ENCODE measurements at places on chromosomes 4 and X.
A peak's percentile ranks its signal among the peaks of the same experiment; 100 is the strongest.

DNA sequence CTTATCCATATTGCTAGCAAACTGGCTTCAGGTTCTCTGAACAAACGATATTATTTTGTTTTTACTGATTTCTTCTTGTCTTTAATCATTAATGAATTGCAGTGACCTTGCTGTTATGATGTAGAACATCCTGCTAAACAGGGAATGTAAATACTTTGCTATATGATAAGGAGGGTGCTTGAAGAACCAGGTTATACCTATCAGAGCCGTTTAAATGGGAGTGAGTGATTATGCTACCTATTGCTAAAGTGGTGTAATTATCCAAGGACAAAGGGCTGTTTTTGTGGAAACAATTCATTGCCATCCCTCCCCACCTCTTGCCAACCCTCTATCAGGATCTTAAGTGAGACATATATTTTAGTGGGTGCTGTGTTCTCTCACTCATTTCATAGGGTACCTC, 788.9 kb downstream of the RPA4 start:
- no peak for DNase-seq

- no peak for DNase-seq
Observed at GRCh38 chr4:100782356-100782755, 264.5 kb upstream of the EMCN start.

DNA sequence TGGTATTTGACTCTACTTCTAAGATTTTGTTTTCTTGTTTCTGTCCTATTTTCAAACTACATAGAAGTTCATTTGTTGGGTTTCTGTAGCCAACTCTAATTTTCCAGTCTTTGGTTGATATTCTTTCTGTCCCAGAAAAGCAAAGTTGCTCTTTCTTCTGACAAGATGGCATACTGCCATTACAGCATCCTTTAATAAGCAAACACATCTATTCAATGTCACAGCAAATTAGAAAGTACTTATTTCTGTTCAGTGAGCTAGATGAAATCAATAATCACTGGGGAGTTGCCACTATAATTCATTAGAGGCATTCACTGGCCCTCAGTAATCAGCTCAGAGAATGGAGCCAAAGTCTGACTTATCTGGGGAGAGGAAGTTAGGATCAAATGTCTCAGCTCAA, 1258.0 kb upstream of the IGFBP7 start:
- no peak for DNase-seq

- DNase-seq, result no peak
Observed at GRCh38 chr4:135197641-135198040, 996.1 kb upstream of the PABPC4L start.

DNA sequence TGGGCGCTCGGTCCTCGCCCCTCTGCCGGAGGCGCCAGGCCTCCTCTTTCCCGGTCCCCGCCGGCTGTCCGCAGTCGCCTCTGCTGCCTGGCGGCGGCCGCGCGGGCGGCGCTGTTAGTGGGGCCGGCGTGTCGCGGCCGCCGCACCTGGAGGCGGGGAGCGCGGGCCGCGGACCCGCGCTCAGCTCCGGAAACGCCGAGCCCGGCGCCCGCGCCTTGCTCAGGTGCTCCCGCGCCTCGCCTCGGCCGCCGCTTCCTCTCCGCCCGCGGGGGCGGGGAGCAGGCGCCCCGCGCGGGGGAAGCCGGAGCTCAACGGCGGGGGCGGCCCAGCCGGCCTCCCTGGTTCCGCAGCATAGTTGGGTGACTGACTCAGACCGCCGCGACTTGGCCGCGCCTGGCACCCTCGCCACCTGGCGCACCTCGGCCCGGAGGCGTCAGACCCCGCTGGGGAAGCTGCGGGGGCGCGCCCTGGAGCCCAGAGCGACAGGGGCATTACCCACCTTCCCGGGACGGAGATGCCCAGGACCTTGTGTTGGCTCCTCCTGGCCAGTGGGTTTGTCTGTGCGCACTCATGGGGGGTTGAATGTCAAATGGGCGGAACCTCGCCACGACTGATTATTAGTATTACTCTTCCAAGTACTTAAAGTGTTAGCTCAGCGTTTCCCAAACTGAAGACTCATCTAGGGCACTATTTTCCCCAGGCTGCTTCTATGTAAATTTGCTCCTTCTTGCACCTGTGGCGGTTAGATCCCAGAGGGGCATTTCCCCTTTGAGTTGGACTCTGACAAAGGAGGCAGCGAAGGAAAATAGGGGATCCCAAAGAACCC, at the start of gene ARAP2:
Gene ARAP2 (minus strand): TSS at position 258 of the 826 bp plus-strand sequence. CDS start 15,028 bp downstream, outside the sequence.
- peak; percentile 2 for DNase-seq

- DNase-seq, result no peak
Observed at GRCh38 chr4:15558561-15558960, 88.9 kb downstream of the CC2D2A start.

DNA sequence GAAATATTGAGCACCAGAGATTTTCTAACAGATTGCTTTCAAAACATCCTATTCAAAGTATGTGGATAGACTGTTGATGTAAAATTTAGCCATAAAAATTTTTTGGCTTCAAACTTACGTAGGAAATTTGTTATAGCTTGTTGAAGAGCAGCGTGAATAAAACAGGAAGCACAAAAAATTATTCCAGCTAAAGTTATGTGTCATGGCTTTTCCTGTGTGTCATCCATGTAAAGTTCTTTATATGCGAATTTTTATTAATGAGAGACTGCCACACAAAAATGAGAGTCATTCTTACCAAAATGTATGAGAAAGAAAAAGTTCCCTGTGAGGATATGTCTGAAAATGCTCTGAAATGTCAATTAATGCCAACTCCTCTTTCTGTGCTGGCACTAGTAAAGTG, 19.5 kb downstream of the EPGN start:
- DNase-seq, result no peak

- no peak for DNase-seq
Observed at GRCh38 chrX:29813174-29813573, 402.2 kb upstream of the MAGEB2 start.

DNA sequence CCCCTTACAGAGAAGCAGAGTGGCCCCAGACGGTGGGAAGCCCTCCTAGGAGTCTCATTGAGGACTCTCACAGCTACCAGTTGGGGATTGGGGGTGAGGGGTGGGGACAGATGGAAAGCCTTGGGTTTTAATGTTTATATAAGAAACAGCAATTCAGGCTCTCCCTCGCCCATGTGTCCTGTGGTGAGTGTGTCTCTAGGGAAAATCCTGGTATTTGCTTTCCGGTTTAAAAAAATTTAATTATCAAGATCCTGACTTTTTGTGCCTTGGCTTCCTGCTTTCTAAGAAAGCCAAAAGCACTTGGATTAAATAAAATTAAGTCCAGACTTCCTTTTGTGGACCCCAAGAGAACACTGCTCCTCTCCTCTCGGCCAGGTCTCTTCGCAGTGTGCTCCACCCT, 93.8 kb downstream of the SOWAHB start:
- no peak for DNase-seq

DNA sequence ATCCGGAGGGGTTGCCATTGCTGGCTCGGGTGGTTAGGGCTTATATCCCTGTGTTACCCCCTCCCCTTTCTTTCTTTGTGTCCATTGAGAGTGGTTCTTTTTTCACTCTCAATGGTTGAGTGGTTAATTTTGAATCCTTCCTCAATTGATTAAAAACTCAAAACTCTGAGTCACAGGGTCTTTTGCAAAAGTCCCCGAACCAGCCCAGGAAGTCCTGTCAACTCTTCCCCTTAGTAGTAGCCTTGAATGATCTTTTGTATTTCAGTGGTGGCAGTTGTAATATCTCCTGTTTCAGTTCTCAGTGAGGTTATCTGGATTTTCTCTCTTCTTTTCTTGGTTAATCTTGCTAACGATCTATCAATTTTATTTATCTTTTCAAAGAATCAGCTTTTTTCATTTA, 170.0 kb upstream of the GYPA start:
- DNase-seq, result no peak

DNA sequence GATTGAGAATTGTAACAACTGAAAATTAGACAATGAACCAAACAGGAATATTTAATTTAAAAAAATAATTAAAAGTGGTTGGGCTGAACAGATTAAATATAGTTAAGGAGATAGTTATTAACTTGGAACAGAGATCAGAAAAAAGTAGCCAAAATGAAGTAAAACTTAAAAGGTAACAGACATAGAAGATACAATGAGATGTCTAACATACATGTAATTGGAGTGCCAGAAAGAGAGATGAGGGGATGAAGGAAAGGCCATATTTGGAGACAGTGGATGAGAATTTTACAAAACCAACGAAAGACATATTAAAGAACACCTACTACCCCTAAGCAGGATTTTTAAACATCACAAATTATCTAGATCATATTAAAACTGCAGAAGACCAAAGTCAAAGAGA, 8.0 kb downstream of the TBC1D9 start:
- no peak for DNase-seq

- DNase-seq, result no peak
Observed at GRCh38 chr4:47390428-47391125, 72.9 kb downstream of the COMMD8 start.

DNA sequence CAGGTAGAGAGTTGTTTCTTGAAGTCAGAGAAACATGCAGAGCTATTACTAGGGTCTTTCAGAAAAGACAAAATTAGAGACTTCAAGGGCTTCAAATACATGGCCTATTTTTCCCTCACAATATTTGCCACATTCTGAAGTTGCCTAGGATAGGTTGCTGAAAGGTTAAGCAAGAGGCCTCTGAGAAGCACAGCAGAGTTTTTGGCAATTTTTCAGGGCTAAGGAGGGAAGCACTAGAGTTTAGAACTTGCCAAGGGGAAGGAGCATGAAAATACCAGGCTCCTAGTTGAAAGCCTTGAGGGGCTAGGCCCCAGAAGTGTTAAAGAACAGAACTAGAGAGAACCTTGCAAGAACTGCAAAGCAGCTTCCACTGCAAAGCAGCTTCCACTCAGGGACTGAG, 86.4 kb downstream of the ANAPC10 start:
- no peak for DNase-seq

GRCh38 chr4:86264241-86264640, 95.6 kb downstream of the MAPK10 start:
- DNase-seq, result no peak

All from esophagus squamous epithelium (tissue), 5 donors.